ENCODE measurements at places on chromosomes 3 and 15.

DNA sequence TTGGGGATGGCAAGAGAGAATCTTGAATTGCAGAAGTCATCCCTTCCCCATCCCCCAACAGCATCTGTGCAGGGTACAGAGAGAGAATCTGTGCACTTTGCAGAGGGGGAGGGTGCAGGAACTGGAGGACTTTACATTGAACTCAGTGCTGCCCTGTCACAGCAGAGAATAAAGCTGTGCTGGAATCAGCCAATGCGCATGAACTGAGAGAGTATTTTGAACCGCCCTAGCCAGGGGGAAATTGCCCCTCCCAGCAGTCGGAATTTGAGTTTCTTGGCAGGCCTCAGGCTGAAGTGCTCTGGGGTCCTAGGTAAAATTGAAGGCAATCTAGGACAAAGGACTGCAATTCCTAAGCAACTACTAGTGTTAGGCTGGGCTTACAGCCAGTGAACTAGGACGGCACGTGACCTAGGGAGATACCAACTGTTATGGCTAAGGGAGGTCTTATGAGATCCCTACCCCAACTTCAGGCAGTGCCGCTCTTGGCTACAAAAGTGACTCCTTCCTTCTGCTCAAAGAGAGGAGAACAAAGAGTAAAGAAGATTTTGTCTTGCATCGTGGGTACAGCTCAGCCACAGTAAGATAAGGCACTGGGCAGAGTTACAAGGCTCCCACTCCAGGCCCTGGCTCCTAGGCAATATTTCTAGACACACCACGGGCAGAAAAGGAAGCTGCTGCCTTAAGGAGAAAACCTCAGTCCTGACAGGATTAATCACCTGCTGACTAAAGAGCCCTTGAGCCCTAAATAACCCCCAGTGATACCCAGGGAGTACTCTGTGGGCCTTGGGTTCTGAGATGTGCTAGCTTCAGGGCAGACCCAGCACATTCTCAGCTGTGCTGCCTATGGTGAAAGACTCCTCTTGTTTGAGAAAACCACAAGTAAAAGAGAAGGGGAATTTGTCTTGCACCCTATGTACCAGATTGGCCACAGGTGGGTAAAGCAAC lies 300.5 kb upstream of the ALCAM start:
- no peak for DNase-seq

GRCh38 chr15:98878172-98878571 lies 129.4 kb downstream of the PGPEP1L start:
- DNase-seq = no peak

GRCh38 chr3:140296796-140297352 lies 361.9 kb downstream of the CLSTN2 start:
- no peak for DNase-seq

DNA sequence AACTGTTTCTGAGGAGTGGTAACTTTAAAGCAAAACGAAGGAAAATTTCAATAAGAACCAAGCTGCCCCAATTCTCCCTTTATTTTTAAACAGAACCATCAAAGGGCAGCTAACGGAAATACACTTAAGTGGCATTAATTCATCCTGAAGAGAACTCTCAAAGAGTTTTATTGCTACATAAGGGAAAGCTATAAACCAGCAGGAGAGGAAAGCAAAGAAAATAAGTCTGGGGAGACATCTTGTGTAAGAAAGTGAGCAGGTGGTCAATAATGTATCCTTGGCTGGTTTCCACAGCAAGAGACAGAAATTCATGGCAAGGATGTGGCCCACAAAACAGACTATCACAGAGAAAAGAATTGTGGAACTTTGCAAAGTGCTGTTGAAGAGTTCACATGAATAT lies 40.0 kb upstream of the CMSS1 start:
- no peak for DNase-seq

- DNase-seq = no peak
Observed at GRCh38 chr15:57129064-57129463, 210.6 kb downstream of the TCF12 start.

- no peak for DNase-seq
Observed at GRCh38 chr3:74106925-74107324, 482.2 kb upstream of the PDZRN3 start.

GRCh38 chr3:38108649-38109579 lies 28.0 kb downstream of the ACAA1 start:
- no peak for DNase-seq

DNA sequence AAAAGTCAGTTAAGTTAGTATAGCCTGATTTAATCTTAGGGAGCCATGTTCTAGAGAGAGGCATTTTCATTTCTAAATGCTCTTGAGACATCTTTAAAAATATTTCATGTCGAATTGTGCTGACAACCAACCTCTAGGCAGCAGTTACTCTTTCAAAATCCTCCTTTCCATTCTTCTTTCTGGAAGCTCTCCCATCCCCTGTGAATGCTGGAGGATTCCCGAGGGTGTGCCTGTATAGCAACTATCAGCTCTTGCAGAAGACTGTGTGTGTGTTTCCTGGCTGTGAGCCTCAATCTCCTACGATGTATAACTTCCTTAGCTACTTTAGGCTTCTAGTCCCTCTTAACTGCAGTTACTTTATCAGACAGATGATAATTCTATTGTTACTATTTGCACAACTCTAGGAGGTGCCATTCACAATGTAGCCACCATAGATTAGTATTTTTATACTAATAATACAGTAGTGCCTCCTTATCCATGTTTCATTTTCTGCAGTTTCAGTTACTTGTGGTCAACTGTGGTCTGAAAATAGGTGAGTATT lies 250.3 kb downstream of the EDEM1 start:
- DNase-seq = no peak

DNA sequence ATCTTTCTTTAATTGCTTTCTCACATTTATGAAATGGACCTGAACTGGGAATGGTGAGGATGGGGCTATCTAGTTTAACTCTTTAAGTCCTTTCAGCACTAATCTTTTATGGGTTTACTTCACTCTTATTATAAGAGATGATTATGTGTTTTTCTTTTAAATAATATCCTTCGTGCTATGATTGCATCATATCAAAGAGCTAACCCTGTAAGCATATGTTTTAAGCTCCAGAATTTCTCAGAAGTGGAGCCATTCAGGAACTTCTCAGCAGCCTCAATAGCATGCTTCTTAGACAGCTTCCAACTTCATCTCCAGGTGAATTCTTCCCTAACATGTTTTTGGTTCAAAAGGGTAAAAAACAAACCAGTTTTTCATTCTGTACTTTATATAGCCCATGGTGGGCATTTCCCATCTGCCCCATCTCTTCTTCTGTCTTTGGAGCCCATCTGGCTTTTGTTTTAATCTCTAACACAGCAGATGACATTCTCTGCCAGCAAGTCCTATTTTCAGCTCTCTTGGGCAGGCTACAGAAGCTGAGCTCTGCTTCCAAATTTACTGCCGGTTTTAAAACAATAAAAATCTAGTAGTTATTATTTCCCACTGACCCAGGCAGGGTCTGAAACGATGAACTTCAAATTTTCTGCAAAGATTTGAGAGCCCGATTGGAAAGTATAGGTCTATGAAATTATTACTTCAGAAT lies 26.8 kb upstream of the IL1RAP start:
- DNase-seq = no peak

GRCh38 chr3:30933478-30934207 lies 39.2 kb upstream of the GADL1 start:
- DNase-seq = no peak

DNA sequence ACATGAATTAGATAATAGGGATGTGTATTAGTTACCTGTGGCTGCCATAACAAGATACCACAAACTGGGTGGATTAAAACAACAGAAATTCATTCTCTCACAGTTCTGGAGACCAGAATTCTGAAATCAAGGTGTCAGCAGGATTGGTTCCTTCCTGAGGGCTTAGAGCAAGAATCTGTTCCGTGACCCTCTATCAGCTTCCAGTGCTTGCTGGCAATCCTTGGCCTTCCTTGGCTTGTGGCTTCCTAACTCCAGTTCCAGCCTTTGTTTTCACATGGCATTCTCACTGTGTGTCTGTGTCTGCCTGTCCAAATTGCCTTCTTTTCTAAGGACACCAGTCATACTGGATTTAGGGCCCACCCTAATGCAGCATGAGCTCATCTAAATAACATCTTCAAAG lies 94.4 kb upstream of the NR2E3 start:
- no peak for DNase-seq

GRCh38 chr3:54374214-54374852 lies 252.0 kb downstream of the CACNA2D3 start:
- DNase-seq = no peak

- DNase-seq = no peak
Observed at GRCh38 chr3:22297436-22297835, 546.4 kb upstream of the ZNF385D start.

DNA sequence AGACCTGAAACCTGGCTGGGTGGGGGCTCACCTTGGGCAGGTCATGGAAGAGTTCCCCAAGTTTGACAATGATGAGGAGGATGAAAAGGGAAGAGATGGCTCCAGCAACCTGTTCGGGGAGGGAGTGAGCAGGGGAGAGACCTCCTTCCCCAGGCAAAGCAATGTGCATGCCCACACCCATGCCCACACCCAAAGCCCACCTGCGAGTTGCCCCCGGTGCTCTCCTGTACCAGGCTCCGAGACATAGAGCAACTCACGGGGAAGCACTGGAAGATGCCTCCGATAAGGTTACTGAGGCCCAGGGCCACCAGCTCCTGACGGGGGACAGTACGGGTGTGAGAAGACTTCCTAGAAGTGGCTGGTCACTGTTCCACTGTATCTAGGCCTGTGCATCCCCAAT lies 4.9 kb downstream of the SLC26A6 start:
- DNase-seq = no peak

DNA sequence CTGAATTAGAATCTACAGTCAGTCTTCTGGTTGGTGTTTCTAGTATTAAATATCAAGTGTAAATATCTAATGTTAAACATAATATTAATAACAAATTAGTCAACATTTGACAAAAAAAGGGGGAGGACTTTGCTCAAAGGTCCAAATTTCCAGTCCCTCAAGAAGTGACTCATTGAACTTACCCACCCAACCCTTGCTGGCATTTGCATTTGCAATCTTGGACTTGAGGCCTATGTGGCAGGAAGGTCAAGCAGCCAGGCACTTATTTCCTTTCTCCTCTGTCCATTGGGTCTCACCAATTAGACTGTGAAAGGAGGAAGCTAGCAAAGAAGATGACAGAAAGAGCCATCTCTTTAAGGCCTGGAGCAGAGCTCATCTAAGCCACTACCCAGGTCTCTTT lies 174.0 kb downstream of the THRB start:
- no peak for DNase-seq

GRCh38 chr15:70336425-70337009 lies 238.8 kb upstream of the TLE3 start:
- DNase-seq = no peak

GRCh38 chr15:85943791-85944190 lies 135.9 kb upstream of the AGBL1 start:
- no peak for DNase-seq

DNA sequence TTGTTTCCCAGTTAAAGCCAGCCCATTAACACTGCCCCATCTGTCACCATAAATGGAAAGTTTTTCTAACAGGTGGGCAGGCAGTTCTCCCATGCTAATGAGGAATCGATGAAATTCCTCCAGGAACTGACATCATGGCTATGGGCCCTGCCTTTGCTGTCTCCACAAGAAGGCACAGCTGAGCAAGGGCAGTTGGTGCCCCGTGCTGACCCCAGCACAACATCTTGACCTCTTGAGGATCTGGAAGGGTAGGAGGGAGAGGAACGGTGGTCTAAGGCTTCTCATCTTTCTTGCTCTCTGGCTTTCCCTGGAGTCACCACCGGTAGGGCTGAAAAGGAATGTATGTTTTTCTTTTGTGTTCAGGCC lies 46.7 kb downstream of the CHCHD6 start:
- DNase-seq = no peak

DNA sequence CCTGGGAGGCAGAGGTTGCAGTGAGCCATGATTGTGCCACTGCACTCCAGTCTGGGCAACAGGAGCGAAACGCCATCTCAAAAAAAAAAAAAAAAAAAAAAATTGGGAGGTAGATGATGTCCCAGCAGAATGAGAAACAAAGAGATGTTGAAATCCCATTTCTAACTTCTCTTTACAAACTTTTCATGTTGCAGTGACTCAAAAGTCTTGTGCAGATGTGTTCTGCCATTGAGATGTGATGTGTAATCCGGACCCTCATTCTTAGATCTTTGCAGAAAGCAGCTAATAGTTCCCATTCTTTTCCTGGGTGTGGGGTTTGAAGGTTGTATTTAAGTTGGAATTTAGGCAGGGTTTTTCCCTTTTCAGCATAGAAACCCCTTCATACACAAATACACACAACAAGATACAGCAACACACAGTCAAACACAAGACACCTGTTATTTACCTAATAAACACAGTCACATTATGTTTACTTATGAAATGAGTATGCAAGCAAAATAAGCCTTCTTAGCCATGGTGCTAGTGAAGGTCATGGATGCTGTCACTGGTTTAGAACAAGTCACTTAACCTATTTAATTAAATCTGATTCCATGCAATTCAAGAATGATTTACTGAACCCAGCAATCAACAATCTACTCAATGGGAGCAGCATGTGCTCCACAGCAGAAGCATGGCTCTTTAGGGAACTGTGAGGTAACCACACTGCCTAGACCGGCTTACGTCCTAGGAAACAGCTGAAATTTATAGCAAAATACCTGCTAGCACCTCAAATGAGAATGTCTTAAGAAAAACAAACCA lies 14.9 kb downstream of the SIAH2 start:
- DNase-seq = no peak

GRCh38 chr3:52302426-52303145 lies 13.5 kb upstream of the DNAH1 start:
- no peak for DNase-seq

GRCh38 chr3:196962108-196962929 lies 6.3 kb downstream of the PIGZ start:
- DNase-seq = no peak

DNA sequence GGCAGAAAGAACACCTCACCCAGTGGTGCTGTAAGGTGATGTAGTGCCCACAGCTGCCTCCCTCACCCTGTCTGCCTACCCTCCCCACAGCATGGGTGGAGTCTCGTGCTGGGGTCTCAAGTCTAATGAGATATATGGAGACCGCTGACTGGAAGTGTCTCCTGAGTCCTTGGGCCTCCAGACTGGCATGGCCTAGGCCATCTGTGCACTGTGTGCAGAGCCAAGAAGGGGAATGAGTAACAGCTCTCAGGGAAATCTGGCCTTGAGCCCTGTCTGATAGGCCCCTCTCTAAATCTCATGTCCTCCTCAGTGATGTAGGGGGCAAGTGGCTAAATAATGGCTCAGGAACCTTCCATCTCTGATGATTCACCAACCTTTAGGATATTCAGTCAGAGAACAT lies 277.4 kb downstream of the PLCL2 start:
- no peak for DNase-seq

- no peak for DNase-seq
Observed at GRCh38 chr15:70140543-70141375, 43.0 kb upstream of the TLE3 start.

- no peak for DNase-seq
Observed at GRCh38 chr3:55721716-55722484, 234.8 kb upstream of the WNT5A start.

All from activated CD8-positive, alpha-beta memory T cell treated with anti-CD3 and anti-CD28 coated beads, Interleukin-2, amount 50 U/mL, for 4 hours (primary cell).